ENCODE measurements at places on chromosomes 13 and 19.

GRCh38 chr19:10346509-10346908, 7.1 kb upstream of the ICAM3 start:
- DNase-seq, result no peak

- no peak for DNase-seq
Observed at GRCh38 chr19:4754248-4754647, 30.6 kb upstream of the DPP9 start.

- DNase-seq, result no peak
Observed at GRCh38 chr19:6806488-6806887, 34.0 kb downstream of the VAV1 start.

DNA sequence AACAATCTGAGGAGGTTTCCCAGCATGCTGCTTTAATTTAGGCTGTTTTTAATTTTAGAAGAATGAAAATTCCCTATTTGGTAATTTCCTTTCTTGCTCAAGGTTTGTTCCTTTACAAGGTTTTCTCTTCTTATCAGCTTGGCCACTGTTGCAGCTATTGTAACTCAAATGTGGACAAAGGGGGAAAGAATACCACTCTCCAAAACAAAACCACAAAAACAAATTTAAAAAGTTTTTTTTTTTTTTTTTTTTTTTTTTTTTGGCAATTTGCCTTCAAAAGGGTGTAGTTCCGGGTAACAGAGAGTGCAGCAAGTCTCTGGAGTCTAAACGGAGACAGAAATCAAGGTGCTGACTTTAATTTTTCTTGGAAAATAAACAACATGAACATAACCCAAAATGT, 306.4 kb upstream of the ARGLU1 start:
- DNase-seq, result no peak

- DNase-seq, result no peak
Observed at GRCh38 chr19:6334490-6335285, 1.3 kb upstream of the ACER1 start.

DNA sequence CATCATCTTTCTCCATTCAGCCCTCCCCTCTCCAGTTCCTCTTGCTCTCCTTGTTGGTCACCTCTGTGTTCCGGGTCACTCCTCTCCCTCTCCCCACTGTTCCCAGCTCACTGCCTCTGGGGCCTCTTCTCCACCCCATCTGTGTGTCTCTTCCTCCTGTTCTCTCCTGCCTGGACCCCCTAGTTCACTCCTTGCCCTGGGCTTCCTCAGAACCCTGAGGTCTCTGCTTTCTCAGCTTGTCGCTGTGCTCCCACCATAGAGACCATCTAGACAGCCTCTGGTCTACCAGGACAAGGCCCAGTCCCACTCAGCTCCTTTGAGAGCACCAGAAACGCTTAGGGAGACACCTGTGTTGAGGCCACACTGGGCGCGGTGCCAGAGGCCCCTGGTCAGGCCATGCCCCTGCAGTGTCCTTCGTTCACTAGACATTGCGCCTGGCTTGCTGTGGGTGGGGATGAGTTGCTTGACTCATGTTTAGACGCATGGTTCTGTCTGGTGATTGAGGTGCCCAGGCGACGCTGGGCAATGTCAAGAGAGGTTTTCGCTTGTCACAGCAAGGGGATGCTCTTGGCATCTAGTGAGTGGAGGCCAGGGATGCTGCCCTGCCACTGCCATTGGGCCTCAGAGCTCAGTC, 4.8 kb downstream of the LENG9 start:
- DNase-seq, result no peak

DNA sequence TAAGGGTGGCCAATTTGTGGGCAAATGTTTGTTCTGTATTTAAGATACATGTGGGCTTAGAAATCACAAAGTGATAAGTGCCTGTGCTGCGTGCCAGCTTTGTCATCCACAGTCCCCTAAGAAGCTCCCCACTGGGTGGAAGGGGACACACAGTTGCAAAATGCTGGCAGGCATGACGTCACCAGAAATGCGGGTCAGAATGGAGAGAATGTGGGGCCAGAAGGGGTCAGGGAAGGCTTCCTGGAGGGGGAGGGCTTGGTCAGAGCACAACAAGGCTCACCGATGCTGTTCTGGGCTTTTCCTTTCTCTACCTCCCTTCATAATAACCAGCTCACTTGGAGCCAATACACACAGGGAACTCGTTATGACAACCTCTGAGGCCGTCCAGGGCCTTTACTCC, 207.3 kb downstream of the URI1 start:
- no peak for DNase-seq

DNA sequence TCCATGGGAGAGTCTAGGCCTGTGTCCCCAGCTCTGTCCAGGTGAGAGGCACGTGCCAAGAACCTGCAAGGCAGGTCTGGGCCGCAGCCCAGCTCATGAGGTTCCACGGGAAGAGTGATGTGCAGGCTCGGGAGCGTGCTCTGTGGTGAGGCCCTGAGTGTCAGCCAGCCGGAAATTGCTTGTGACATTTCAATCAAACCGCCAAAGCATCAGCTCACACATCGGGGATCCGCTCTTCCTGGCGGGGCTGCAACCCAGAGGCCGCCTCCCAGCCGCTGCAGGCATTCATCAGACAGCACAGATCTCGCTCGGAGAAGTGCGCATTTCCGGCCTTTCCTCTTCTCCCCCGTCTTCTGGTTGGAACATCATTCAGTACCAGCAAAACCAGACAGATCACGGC, 109.3 kb downstream of the KDM4B start:
- DNase-seq, result no peak

DNA sequence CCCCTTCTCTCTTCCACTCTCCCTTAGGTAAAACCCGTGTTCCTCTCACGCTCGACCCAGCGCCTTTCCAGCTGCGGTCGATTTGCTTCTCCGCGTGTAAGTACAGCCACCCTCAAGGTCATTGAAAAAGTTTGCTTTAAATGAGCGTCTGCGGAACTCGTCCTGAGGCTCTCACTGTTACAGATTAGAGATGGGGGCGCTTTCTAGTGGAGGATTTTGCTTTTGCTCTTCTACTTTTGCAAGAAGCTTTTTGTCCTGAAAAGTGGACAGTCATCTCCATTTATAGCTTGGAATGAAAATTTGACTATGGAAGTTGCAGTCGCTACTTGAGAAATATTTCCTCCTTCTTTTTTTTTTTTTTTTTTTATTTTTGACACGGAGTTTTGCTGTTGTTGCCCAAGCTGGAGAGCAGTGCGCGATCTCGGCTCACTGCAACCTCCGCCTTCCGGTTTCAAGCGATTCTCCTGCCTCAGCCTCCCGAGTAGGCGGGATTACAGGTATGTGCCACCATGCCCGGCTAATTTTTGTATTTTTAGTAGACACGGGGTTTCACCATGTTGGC, 595 bp upstream of the RAB20 start:
- DNase-seq, result no peak

GRCh38 chr19:52692431-52693008, 42.3 kb downstream of the ZNF611 start:
- no peak for DNase-seq

GRCh38 chr13:60327511-60327910, 69.5 kb upstream of the TDRD3 start:
- no peak for DNase-seq

GRCh38 chr13:109274188-109274821, 512.1 kb downstream of the IRS2 start:
- no peak for DNase-seq

GRCh38 chr19:38049105-38049649, 142.2 kb downstream of the SIPA1L3 start:
- no peak for DNase-seq

GRCh38 chr13:35830850-35831450, 300.2 kb downstream of the DCLK1 start:
- no peak for DNase-seq

DNA sequence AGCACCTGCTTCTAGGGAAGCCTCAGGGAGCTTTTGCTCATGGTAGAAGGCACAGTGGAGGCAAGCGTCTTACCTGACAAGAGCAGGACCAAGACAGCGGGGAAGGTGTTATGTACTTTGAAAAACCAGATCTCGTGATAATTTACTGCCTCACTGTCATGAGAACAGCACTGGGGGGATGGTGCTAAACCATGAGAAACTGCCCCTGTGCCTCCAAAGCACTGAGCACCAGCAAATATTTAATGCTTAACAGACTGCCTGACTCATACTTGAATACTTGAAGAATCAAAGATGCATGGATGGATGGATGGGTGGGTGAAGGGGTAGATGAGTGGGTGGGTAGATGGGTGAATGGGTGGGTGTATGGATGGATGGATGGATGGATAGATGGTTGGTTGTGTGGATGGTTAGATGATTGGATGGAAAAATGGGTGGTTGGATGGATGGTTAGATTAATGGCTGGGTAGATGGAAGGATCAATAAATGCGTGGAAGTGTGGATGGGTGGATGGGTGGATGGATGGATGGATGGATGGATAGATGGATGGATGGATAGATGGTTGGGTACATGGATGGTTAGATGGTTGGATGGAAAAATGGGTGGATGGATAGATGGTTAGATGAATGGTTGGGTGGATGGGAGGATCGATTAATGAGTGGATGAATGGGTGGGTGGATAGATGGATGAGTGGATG, 101.1 kb upstream of the IPO5 start:
- no peak for DNase-seq

- peak; percentile 96 for DNase-seq
Observed at GRCh38 chr19:40750874-40751537, at the start of gene SNRPA. SNRPA (plus strand) TSS chr19:40751203; CDS start chr19:40751409, 206 bp downstream.

DNA sequence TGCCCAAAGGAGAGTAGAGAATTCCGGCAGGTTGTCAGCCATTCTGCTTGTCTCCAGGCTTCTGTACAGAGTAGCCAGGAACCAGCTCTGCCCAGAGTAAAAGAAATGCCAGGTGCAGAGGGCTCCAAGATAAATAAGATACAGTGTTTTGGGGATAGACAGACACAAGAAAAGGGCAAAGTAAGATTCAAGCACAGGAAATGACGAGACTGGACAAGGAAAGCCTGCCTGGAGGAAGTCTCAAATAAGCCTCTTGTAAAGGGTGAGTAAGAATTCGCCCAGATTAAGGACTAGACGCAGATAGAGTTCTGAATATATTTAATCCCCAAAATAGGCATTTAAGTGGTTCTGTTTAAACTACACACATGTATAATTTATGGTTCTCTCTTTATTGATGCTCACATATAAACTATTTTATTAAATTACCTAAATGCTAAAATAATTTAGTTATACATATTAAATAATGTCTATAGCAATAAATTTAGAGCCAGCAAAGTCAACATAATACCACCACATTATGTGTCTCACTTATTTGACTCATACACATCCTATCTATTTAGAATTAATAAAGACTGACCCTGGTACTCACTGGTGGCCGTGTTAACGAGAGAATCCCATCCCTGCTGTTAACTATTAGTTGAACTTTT, 98.4 kb upstream of the RAP2A start:
- no peak for DNase-seq

DNA sequence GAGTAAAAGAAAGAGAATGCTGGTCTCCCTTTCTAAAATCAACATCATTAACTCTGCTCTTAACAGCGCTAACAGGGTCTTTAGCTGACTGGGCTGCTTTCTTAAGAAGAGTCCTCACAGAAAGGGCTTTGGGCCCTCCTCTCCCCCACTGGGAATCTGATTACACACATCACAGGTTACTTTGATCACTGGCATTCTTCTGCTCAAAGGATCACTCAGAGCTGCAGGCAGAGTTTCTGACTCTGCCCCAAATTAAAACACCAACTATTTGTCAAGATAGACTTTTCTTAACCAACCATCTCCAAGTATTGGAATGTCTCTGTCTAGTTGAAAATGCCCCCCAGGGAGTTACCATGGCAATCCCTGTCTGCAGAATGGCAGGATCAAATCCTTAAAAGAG, 31.1 kb upstream of the SIAH3 start:
- no peak for DNase-seq

DNA sequence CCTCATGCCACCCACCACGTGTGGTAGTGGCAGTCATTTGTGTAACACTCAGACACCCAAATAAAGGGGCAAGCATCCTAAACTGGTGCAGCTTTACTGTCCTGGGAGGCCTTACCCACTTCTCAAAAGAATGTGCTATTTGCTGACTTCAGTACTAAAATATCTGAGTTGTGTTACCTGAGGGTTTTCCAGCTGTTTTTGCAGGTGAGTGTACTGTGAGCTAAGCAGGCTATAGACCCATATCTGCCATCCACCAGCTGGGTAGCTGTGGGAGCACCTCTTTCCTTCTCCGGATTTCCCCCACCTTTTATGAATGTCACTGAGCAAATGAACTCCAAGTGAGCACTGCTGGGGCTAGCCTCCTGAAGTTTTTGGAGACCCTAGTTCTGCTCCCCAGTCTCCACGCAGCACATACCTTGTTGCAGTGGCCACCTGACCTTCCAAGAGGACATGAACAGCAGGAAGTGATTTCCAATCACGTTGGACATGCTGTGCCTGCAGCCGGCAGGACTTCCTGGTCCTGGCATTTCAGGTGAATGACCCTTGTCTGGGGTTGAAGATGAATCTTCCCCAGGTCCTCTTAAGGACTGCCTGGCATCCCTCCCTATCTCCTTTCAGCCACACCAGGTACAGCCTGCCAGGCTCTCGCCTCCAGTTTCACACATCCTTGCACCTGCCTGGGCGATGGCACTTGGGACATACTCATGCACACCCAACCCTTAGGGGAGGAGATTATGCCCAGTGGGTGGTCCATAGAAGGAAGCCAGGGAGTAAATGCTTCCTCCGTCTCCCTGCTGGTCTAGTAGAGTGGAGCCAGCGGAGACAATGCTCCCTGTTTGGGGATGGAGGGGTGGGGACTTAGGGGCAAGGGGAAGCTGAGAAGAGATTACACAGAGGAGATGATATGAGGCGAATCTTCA, 109.5 kb upstream of the SPATA13 start:
- no peak for DNase-seq

DNA sequence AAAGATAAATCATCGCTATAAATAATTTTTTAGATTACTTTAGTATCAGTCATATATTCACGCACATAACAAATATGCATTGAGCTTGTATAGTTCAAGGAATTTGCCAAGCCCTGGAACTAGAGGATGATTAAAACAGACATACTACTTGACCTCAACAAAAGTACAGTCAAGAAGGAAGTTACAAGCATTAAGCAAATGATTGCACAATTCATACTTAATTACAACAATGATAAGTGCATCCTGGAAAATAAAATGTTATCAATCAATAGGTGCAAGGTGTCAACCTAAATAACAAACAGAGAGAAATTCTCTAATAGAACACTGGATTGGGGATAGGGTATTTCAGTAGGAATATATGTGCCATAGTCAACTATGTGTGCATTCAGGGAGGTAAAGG, 491.2 kb downstream of the GPC5 start:
- no peak for DNase-seq

DNA sequence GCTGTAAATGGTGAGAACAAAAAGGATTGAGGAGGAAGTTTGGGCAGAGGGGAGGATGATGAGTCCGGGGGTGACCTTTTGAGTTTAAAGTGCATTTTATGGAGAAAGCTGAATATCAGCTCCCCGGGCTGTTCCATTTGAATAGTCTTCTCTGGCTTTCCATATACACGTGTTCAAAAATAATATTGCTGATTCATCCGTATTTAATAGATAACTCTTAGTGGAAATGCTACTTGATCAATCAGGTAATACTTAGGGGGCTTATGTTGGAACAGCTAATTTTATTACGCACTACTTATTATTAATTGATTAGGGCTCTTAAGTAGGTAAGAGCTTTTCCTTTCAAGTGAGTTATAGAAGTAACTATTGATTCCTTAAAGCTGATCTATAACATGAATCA, 76.4 kb downstream of the ERCC5 start:
- DNase-seq, result no peak

- DNase-seq, result no peak
Observed at GRCh38 chr13:26186118-26186870, 35.8 kb downstream of the RNF6 start.
